CD4-positive, alpha-beta memory T cell (primary cell): ENCODE measurements at places on chromosomes 4 and X. TPM values are rescaled to one million over a fixed set of nuclear protein-coding genes. Genes with fewer than 3 reads are reported as not detected.

DNA sequence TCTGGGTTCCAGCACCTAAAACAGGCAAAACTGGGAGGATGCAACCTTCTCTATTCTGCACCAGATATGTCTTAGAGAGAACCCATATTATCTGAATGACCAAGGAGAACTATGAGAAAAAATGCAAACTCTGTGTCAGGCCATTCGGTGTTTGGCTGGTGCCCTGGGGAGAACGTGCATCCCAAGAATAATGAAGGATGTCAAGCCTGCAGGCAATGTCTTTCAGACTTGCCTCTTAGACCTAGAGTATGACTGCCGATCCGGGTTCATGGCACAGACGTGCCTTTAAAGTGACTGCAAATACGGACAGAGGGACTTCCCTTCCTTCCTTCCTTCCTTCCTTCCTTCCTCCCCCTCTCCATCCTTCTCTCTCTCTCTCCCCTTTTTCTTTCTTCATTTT lies 6.9 kb downstream of the XAGE1B start:
- no peak for DNase-seq

GRCh38 chrX:21985332-21985777 lies 44.8 kb downstream of the SMS start:
- peak; percentile 70 for DNase-seq

Gene VBP1
- 30.8 TPM for total RNA-seq

Gene SERTM2
- total RNA-seq, result not detected
